ENCODE measurements at places on chromosomes 12 and 14. TPM values are rescaled to one million over a fixed set of nuclear protein-coding genes. Genes with fewer than 3 reads are reported as not detected.

GRCh38 chr12:17976202-17976601, 113.8 kb downstream of the RERGL start:
- no peak for DNase-seq

The RAB2B gene
- 26.5 TPM for total RNA-seq

The DHRS7 gene
- total RNA-seq = 42.9 TPM

The NR1H4 gene
- total RNA-seq = not detected

DNA sequence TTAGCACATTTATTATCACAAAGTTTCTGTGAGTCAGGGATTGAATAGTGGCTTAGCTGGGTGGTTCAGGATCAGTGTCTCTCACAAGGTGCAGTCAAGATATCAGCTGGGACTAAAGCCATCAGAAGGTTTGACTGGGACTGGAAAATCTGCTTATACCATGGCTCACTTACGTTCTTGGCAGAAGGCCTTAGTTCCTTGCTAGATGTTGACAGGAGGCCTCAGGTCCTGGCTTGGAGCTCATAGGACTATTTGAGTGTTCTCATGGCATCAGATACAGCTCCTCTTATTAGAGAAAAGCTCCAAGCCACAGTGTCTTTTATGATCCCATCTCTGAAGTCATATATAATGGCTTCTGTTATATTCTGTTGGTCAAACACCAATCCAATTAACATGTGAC, 127.3 kb downstream of the SLC6A15 start:
- DNase-seq = no peak
